ENCODE measurements at places on chromosomes 2 and 18. TPM values are rescaled to one million over a fixed set of nuclear protein-coding genes. Genes with fewer than 3 reads are reported as not detected.

- no peak for DNase-seq
These were observed 369.8 kb upstream of the CDH7 start for GRCh38 chr18:65380986-65381385.

GRCh38 chr2:17610521-17610920 is 70.0 kb downstream of the VSNL1 start:
- no peak for DNase-seq

DNA sequence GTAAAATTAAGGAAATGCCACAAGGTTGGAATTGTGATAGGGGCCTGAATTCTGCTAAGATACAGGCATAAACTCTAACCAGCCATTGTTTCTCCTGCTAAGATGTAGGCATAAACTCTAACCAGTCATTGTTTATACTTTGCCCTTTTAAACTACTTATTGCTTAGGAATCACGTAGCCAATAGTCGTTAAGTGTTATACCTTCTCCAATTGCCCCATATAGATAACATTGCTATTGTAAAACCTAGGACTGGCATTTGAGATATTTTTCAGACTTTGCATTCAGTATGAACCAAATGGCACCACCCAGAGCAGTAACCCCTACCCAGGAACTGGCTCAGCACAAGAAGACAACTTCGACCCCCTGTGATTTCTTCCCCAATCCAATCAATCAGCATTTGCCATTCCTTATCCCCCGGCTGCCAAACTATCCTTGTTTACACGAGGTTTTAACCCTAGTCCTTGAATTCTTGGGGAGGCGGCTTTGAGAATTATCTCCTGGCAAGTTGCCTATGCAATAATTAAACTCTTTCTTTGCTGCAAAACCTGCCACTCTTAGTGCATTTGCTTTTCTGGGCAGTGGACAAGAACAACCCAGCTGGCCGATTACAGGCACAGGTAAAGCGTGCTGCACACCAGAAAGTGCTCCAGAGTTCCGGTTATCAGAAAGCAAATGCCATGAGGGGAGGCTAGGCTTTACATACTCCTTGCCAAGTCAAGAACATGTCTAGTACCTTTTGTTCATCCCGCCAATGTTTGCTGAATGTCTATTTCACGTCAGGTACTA is 167.6 kb downstream of the LAMA1 start:
- no peak for DNase-seq

- DNase-seq = no peak
These were observed 65.8 kb downstream of the ALPK2 start for GRCh38 chr18:58562999-58563667.

Gene MOCOS
- total RNA-seq = 0.17 TPM

Gene SLC5A7
- total RNA-seq = not detected

Measured in activated T-helper 1 cell treated with anti-CD3 and anti-CD28 coated beads, Interleukin-12 subunit alpha, Interleukin-12 subunit beta, Interleukin-2, Interleukin-4 antibody, amounts not matched to agents 30 ng/mL and 10 ng/mL and 1 ng/mL, durations not matched to agents 14 hours and 24 hours and 36 hours (primary cell).